ENCODE measurements at places on chromosomes 5 and 9. TPM values are rescaled to one million over a fixed set of nuclear protein-coding genes. Genes with fewer than 3 reads are reported as not detected.

Gene GALNT12
- total RNA-seq = 0.25 TPM

Gene UGT3A2
- 0.17 TPM for total RNA-seq

Gene N4BP3
- 0.08 TPM for total RNA-seq

Gene LRRC19
- total RNA-seq = 2.0 TPM

Gene HTR1A
- total RNA-seq = not detected

Gene IRX1
- 0.33 TPM for total RNA-seq

Gene PCDHGB3
- 1.2 TPM for total RNA-seq

Gene AP3B1
- total RNA-seq = 18.9 TPM

Gene C9orf153
- total RNA-seq = 0.67 TPM

Gene PCDHAC1
- 0.25 TPM for total RNA-seq

Gene MARCHF11
- 0.05 TPM for total RNA-seq

Gene CDK9
- total RNA-seq = 41.2 TPM

Gene SPAG8
- 0.25 TPM for total RNA-seq

Gene DPYSL3
- 3.6 TPM for total RNA-seq

Gene IL3
- not detected for total RNA-seq

Gene CDH9
- total RNA-seq = not detected

DNA sequence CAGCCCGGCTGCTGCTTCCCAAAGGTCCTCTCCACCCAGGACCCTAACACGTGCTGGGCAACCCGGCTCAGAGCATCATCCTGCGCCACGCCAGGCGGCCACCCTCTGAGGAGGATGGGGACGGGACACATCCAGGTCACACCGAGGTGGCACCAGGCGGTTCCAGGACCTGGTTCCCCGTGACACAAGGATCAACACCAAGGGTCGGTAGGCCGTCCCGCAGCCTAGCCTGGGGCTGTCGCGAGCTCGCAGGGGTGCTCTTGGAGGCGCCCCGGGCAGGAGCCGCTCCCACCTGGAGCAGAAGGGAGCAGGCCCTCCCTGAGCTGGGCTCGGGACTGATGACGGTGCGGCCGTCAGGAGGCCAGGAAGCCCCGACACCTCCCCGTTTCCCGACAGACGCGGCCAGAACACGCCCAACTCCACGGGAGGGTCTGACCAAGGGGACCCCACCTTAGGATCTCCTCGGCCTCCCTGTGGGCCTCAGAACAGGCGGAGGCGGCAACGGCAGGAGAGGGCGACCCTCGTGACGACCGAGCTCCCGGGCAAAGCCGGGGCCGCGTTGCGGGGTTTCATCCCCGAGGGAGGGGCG is 6.3 kb downstream of the EXD3 start:
- H3K36me3 ChIP-seq = no peaks in the 10 kb centered on the region
- H3K4me1 ChIP-seq = peaks cover 3% of the 10 kb centered on the region
- DNase-seq = no peak

- no peaks in the 10 kb centered on the region for H3K36me3 ChIP-seq
- no peak overlapping the region for H3K27ac ChIP-seq
- H3K4me3 ChIP-seq = no peak overlapping the region
- H3K27me3 ChIP-seq = peaks cover 3% of the 10 kb centered on the region
These were observed 7.5 kb upstream of the TTC1 start for GRCh38 chr5:160001457-160001856.

GRCh38 chr9:132554755-132555154 is 27.7 kb upstream of the BARHL1 start:
- no peak overlapping the region for H3K27ac ChIP-seq
- H3K4me3 ChIP-seq = no peak overlapping the region
- H3K4me1 ChIP-seq = no peaks in the 10 kb centered on the region
- H3K27me3 ChIP-seq = no peaks in the 10 kb centered on the region

DNA sequence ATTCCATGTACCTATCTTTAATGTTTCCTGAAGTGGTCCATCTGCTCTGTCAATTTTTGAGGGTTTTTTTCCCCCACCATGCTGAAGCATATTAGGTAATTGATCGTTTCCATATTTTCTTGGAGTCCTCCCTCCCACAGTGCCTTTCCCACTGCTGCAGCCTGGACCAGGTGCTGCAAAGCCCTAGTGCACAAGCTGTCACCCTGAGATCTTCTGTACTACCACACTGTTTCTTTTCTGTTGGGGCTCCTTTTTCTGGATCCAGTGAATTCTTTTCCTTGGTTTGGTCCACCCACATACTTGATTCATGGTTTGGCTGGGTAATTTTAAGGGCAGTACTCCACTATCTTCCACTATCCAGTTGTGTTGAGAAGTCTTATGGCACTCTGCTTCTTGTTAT is 30.9 kb upstream of the FAM169A start:
- H3K27me3 ChIP-seq = no peaks in the 10 kb centered on the region
- DNase-seq = no peak
- no peak overlapping the region for H3K27ac ChIP-seq
- peaks cover 6% of the 10 kb centered on the region for H3K4me1 ChIP-seq
- no peak overlapping the region for H3K4me3 ChIP-seq
- no peaks in the 10 kb centered on the region for H3K36me3 ChIP-seq

DNA sequence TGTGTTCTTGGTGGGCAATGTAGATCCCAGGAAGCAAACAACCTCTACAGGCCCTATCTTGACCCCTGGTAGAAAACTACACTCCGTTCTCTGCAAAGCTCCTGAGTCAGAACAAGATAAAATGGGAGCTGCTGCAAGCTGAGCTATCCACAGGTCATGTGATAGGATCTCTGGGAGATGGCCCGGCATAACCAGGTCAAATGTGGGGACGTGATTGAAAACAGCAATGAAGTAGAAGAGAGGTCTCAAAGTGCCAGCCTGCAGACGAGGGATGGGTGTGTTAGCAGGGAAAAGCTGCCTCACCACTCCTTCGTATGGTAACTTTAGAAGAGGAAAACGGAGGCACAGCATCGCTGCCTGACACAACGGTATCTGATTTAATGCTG is 25.0 kb downstream of the NRG2 start:
- H3K36me3 ChIP-seq = no peaks in the 10 kb centered on the region
- H3K4me1 ChIP-seq = no peaks in the 10 kb centered on the region
- no peak overlapping the region for H3K27ac ChIP-seq
- DNase-seq = no peak

DNA sequence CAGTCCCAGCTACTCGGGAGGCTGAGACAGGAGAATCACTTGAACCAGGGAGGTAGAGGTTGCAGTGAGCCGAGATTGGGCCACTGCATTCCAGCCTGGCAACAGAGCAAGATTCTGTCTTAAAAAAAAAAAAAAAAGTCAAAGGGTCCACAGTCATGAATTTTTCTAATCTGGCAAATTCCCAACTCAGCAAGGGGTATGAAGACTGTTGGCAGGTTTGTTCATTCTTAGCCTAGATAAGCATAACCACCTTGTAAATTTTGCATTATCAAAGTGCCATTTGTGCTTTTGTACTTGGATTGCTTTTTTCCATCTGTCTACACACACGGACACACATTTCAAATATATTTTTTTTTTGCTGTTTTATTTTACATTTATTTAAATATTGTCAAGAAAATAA is 299.8 kb upstream of the NUDT12 start:
- H3K36me3 ChIP-seq = no peaks in the 10 kb centered on the region
- H3K4me3 ChIP-seq = no peak overlapping the region
- no peaks in the 10 kb centered on the region for H3K4me1 ChIP-seq
- DNase-seq = no peak
- no peak overlapping the region for H3K27ac ChIP-seq

DNA sequence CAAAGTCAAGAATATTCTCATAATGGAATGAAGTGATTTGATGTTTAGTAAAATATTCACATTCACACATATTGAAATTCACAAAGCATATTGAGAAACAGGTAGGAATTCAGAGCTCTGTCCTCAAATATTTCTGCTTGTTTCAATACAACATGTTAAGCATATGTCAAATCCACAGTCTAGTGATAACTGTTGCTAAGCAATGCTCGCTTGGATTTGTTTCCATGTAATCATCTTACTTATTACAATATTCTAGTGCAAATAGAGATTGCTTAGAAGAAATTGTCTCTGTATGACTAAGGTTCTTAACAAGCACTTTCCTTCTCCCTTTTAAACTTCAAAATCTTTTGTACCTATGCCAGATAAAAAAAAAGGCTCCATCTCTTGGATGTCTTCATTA is 995.7 kb downstream of the CDH18 start:
- no peaks in the 10 kb centered on the region for H3K4me1 ChIP-seq
- no peak overlapping the region for H3K4me3 ChIP-seq
- H3K36me3 ChIP-seq = no peaks in the 10 kb centered on the region

- no peaks in the 10 kb centered on the region for H3K4me1 ChIP-seq
- DNase-seq = no peak
- H3K36me3 ChIP-seq = no peaks in the 10 kb centered on the region
- no peak overlapping the region for H3K4me3 ChIP-seq
These were observed 58.6 kb upstream of the PANK3 start for GRCh38 chr5:168637793-168638192.

- no peak overlapping the region for H3K4me3 ChIP-seq
- no peaks in the 10 kb centered on the region for H3K36me3 ChIP-seq
- H3K27ac ChIP-seq = no peak overlapping the region
- DNase-seq = no peak
- no peaks in the 10 kb centered on the region for H3K4me1 ChIP-seq
- no peaks in the 10 kb centered on the region for H3K27me3 ChIP-seq
These were observed 211.6 kb downstream of the MAST4 start for GRCh38 chr5:66807743-66808142.

GRCh38 chr5:35698047-35698808 is 80.6 kb downstream of the SPEF2 start:
- H3K4me1 ChIP-seq = no peaks in the 10 kb centered on the region
- H3K27me3 ChIP-seq = no peaks in the 10 kb centered on the region
- H3K27ac ChIP-seq = no peak overlapping the region
- no peak overlapping the region for H3K4me3 ChIP-seq
- no peak for DNase-seq
- H3K36me3 ChIP-seq = no peaks in the 10 kb centered on the region

DNA sequence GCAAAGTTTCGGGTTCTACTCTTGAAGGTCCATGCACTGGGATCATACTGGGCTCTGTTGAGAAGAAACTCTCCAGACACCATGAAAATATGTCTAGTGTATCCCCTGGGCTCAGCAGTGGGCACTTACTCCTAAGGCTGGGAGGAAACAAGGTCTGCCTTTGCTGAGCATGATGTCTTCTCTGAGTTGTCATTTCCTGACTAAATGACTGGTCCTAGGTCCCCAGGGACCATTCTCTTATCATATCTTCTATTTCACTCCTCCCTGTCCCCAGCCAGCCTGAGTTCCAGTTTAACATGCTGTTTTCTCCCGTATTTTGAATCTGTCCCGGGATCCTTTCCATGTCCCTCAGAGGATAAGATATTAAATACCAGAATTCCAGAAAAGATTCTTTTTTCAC is 225.4 kb downstream of the MTRR start:
- H3K4me1 ChIP-seq = no peaks in the 10 kb centered on the region
- no peak overlapping the region for H3K4me3 ChIP-seq
- H3K27ac ChIP-seq = no peak overlapping the region
- H3K36me3 ChIP-seq = no peaks in the 10 kb centered on the region

- no peaks in the 10 kb centered on the region for H3K27me3 ChIP-seq
- H3K4me3 ChIP-seq = peak within 1 kb of the TSS; percentile 83
- H3K36me3 ChIP-seq = no peaks in the 10 kb centered on the region
- no peak within 1 kb of the TSS for H3K27ac ChIP-seq
- H3K4me1 ChIP-seq = peaks cover 6% of the 10 kb centered on the region
These were observed at the start of gene RANBP17 for GRCh38 chr5:170861917-170862766. RANBP17 (plus strand) TSS chr5:170862018.

DNA sequence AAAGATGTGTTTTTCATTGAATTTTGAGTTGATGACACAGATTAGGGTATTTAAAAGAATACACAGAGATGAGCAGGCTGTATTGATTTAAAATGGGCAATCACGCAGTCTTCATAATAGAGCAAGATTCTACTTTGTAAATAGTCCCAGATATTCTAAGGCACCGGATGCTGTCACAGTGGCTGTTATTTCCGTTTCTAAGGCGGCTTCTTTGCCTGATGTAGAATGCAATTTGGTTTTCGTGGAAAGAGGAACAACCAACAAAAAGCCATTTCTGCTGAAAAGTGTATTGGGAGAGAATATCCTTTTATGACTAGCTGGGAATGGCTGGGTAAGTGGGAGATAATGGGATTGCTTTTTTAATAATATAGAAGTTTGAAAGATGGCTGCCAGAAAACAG is 17.5 kb downstream of the PRKACG start:
- H3K27ac ChIP-seq = no peak overlapping the region
- DNase-seq = no peak
- no peaks in the 10 kb centered on the region for H3K36me3 ChIP-seq
- no peak overlapping the region for H3K4me3 ChIP-seq
- no peaks in the 10 kb centered on the region for H3K27me3 ChIP-seq
- no peaks in the 10 kb centered on the region for H3K4me1 ChIP-seq

GRCh38 chr5:67273689-67274356 is 77.2 kb upstream of the CD180 start:
- DNase-seq = no peak
- no peaks in the 10 kb centered on the region for H3K27me3 ChIP-seq

GRCh38 chr9:134492281-134492691 is 149.3 kb upstream of the COL5A1 start:
- DNase-seq = no peak
- H3K4me1 ChIP-seq = no peaks in the 10 kb centered on the region
- no peaks in the 10 kb centered on the region for H3K36me3 ChIP-seq
- no peak overlapping the region for H3K4me3 ChIP-seq
- no peak overlapping the region for H3K27ac ChIP-seq

DNA sequence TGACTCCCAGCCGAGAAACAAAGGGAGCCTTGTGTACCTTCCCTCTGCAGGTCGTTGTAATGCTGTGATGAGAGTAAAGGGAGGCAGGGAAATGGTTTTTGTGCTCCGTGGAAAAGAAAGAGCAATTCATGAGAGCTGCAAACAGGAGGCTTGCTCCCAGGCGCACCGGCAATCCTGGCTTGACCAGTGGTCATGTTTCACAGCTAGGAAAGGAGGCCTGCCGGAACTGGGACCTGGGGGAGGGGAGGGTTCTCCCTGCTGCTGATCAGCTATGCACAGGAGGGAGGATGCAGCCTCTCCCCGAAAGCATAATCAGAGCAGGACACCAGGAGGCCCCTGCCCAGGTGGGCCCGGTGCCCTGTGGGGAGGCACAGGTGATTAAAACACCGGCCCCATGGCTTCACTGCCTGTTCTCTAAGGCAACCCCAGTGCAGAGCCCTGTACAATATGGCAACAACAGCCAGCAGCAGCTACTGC is 131.3 kb downstream of the ZDHHC21 start:
- no peaks in the 10 kb centered on the region for H3K4me1 ChIP-seq
- no peak for DNase-seq
- no peak overlapping the region for H3K4me3 ChIP-seq
- H3K27ac ChIP-seq = no peak overlapping the region
